ENCODE measurements at places on chromosomes 12 and 14.

DNA sequence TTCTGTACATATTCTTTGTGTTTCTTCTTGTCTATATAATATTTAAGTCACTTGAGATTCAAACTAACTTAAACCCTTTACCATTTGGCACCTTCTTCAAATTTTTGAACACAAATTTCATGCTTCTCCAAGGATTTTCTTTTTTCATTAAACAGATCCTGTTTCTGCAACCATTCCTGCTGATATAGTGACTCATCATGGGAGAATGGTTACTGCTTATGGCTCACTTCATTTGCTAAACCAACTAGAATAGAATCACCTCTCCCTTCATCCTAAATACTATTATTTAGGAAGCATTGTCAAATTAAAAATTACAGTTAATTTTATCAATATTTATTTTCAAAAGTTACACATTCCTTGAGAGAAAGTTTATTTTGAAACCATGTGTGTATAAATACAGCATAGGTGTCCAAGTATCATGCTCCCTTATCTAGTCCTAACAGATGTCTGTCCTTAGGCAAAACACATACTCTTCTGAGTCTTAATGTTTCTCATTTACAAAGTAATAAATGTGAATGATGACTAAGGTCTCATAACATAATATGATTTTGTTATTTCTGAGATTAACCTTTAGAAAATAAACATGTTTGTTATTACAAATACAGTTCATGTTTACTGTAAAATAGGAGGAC lies 40.7 kb downstream of the PLCZ1 start:
- no peak for DNase-seq

DNA sequence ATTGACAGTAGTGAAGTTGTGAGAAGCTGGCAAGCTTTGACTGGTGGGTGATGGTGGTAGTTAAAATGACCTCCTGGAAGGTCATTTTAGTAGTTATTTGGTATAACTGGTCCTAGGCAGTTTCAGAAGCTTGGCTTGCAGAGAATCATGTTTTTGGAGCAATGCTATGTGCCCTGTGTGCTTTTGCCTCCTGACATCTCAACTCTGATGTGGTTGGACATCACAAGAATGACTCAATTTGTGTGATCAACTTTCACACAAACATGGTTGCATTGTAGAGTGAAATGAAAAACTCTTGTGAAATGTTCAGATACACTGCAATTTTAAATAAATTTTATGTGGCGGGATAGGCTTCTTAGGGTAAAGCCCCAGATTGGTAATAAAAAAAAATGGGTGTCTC lies 8.3 kb upstream of the ABCD2 start:
- DNase-seq = no peak

DNA sequence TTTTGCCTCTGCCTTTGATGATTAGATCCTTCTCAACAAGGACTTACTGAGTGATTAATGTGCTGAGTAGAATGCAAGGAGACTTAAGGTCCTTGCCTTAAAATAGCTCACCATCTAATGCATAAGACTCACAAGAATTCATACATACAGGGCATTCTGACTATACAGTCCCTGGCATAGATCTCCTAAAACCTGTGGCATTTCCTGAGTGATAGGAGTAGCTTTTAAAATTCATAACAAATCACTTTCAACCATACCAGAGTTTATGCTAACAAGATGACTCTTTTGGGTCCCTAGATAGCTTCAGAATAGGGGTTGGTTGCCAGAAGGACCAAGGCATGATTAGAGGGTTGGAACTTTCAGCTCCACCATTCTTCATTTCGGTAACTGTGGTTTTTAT lies 48.8 kb downstream of the STXBP6 start:
- no peak for DNase-seq

- DNase-seq = no peak
Measured at GRCh38 chr12:14777271-14777670, 26.0 kb downstream of the WBP11 start.

DNA sequence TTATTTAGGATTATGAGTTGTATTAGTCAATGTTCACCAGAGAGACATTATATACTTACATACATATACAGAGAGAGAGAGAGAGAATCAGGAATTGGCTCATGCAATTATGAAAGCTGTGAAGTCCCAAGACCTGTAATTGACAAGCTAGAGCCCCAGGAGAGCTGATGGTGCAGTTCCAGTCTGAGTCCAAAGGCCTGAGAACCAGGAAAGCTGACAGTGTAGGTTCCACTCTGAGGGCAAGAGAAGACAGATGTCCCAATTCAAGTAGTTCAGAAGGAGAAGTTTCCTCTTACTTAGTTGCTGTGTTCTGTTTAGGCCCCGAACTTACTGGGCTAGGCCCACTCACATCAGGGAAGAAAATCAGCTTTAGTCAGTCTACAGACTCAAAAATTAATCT lies 76.4 kb upstream of the FICD start:
- no peak for DNase-seq

DNA sequence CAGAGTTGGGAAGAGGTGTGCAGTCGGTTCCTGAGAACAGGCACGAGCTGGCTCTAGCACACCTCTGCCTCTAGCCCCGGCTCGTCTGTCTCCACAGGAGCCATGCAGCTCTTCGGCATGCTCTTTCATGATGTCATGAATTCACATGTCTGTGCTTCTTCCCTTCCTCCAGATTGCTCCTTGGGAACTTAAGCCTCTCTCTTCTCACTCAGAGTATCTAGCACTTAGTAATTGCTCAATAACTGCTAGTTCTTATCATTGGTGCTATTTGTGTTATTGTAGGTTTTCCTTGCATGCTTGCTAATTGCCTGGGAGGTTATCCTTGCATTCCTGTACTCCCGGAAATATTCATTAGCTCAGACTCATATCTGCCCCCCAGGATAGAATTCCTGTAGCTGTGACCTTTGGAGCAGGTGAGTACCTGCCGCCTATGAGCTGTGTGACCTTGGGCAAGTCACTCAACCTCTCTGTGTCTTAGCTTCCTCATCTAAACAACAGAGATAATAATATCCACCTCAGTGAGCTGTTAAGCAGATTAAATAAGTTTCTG lies 19.5 kb downstream of the FAM181A start:
- no peak for DNase-seq

DNA sequence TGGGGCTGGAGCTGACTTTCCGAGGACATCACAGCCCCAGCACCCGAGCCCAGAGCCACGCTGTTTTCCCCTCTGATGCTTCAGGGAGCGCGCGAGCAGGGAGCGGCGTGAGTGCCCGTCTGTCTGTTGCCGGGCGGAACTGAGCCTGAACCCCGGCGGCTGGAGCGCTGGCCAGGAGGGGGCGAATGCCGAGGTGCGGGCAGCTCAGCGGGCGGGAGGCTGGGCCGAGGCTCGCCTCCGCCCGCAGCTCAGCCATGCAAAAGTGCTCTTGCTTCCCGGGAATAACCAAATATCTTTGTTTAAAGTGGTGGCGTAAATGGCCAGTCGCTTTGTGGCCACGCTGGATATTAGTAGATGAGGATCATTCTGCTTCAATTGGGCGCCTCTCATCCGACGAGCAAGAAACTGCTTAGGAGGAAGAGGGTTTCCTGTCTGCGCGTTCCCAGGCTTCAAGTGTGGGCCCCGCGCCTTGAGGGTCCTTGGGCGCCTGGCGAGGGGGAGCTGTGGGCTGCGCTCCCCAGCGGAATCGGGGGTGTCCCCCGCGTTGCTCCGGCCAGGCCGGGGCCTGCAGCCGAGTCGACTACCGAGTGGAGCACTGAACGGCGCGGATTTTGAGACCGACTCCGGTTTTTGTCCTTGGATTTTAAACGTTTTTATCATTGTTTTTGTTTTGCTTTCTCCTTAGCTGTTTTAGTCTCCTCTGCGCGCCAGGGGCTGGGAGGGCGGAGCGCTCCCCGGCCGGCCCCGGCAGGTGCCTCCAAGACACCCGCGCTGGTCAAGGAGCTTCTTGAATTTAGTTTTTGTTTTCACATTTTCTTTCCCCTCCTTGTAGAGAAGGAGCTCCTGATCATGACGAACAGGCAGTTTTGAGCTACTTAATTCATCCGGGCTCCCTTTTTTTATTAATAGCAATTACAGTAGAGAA lies 831 bp upstream of the NKX2-1 start:
- no peak for DNase-seq

GRCh38 chr14:52868911-52869618 lies 77.7 kb upstream of the GNPNAT1 start:
- no peak for DNase-seq

GRCh38 chr12:109981311-109981710 lies 14.9 kb downstream of the GIT2 start:
- no peak for DNase-seq

DNA sequence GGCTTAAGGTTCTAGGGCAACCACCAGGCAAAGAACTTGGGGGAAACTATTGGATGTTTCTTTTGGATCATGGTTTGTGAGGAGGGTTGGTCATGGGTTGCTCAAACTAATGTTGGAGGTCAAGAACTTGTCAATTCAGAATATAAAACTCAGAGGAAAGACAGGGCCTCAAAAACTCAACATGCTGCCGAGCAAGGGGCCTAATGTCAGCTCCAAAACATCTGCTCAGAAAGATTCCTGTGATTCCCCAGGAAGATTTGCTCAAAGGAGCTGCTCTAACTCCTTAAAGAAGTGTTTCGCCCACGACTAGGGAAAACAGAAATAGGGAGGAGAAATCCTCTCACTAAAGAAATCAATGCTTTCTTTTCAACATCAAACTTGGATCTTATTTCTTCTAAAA lies 3.7 kb upstream of the IGF1 start:
- DNase-seq = no peak

DNA sequence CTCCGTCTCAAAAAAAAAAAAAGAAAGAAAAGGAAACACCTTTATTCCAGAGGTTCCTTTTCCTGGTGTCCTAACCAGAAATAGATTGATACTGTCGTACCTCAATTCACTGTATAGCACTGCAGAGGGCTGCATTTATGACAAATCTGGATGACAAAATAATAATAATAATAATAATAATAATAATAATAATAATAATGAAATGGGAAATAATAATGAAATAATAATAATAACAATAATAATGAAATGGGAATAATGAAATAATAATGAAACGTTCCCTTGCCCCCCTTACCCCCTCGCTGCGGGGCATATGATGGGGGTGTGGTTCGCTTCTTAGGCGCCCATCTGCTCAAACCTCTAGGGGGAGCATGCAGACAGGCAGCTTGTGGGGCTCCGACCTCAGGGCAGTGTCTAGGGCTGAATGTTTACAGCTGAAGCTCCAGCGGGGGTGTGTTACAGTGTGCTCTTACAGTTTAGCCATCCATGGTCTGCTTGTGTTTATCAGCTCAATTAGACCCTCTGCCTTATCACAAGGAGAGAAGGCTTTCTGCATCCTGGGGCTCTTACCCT lies 1088.3 kb upstream of the SEL1L start:
- DNase-seq = no peak

DNA sequence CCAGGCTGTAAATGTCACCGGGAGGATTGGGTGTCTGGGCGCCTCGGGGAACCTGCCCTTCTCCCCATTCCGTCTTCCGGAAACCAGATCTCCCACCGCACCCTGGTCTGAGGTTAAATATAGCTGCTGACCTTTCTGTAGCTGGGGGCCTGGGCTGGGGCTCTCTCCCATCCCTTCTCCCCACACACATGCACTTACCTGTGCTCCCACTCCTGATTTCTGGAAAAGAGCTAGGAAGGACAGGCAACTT lies 1.3 kb downstream of the GAPDH start:
- DNase-seq = no peak

GRCh38 chr12:3777206-3777809 lies 24.4 kb upstream of the CRACR2A start:
- DNase-seq = no peak

GRCh38 chr14:34187519-34188044 lies 236.7 kb upstream of the EGLN3 start:
- DNase-seq = no peak

DNA sequence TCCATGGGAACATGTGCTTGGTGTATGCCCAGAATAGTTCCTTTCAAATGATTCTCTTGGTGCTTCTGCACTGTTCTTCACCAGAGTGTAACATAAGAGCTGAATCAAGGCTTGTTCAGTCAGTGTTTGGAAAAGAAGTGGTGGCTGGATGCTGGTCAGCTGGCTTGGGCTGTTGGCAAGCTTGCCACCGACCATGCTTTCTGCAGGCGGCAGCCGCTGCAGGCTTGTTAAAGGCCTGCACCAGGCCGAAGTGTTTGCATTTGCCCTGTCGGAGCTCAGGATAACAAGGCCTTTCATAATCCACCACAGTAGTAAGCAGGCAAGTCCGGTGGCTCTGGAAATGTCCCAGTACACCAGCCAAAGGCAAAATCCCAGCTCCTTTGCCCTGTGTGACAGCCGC lies 26.9 kb downstream of the DAAM1 start:
- no peak for DNase-seq

- DNase-seq = no peak
Measured at GRCh38 chr12:57890191-57891115, 43.9 kb upstream of the CTDSP2 start.

- DNase-seq = no peak
Measured at GRCh38 chr12:57008178-57008577, 1.8 kb upstream of the ZBTB39 start.

DNA sequence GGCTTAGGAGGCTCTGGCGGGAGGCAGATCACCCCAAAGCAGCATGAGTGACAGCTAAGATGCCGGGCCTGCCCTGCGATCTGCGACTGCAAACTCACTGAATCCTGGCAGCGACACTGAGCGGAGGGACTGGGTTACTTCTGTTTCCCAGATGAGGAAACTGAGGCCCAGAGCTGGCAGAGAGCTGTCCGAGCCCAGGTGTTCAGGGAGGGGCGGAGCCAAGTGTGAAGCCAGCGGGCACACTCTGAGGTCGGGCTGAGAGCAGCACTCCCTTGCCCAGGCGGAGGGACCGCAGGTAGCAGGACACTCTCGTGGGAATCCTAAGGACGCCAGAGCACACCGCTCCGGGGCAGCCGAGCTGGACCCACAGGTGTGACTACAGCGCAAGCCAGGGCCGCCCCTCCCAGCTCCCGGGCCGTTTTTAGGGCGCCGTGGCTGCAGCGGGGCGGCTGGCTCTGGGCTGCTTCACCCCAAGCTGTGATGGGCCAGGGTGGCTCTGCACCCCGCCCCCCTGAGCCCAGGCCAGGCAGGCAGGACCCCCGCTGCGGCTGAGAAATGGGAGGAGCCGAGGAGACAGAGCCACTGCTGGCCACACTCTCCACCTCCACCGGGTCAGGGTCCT lies 27.4 kb downstream of the MMP17 start:
- DNase-seq = no peak

- DNase-seq = no peak
Measured at GRCh38 chr12:132674561-132674960, 12.6 kb downstream of the POLE start.

DNA sequence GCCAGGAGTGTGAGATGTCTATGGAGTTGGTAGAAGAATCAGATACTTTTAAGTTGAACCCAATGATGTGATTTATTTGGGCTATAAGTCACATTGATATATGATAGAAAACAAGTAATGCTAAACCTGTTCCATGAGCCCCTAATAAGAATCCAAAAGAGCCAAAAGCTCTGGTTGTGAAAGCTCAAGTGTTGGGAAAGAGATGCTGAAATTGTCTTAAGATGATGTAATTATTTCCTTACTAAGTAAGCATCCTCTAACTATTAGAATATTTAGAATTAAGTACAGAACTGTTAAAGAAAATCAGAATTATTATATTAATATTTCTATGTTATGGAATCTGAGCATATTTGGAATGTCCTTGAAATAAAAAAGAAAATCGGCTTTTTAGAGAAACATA lies 17.6 kb upstream of the SLC2A13 start:
- no peak for DNase-seq

- no peak for DNase-seq
Measured at GRCh38 chr12:4056910-4057845, 184.0 kb upstream of the PARP11 start.

- no peak for DNase-seq
Measured at GRCh38 chr12:52833922-52834726, at the start of gene KRT79. Gene KRT79 (minus strand): TSS chr12:52834311. CDS start chr12:52834260, 51 bp downstream.
